ENCODE measurements at places on chromosomes 5 and 9. TPM values are rescaled to one million over a fixed set of nuclear protein-coding genes. Genes with fewer than 3 reads are reported as not detected.

DNA sequence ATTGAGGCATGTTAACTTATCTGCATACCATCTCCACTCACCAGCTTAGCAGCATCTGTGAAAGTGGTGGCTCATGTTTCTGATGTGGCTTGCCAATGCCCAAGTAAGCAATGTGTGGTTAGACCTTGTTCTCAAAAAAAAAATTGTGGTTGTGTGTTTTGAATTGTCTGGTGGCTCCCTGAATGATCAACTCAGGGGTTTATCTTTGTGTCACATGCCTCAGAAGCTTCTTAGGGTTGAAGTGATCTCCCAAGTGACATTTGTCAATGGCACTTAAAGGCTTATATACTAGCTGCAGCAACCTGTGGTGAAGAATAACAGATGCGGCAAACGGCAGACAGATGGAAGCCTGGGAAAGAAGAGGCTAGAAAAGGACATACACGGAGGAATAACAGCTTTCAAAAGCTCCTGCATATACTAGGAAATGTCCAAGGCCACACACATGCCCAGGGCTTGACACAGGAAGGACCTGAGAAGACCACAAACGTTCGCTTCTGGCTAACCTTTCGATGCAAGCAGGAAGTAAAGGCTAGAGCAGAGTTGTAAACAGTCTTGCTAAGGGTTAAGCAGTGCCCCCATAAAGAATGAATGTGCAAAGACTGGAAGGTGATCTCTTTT is 42.2 kb upstream of the FSD1L start:
- DNase-seq: no peak

ZNF354C gene
- total RNA-seq: 8.8 TPM

GRCh38 chr9:93520523-93520922 is 55.9 kb upstream of the PHF2 start:
- DNase-seq: no peak

- DNase-seq: no peak
Observed at GRCh38 chr5:172906436-172906835, 52.8 kb upstream of the RPL26L1 start.

- DNase-seq: no peak
Observed at GRCh38 chr5:42992088-42992879, 47.8 kb downstream of the ANXA2R start.

DNA sequence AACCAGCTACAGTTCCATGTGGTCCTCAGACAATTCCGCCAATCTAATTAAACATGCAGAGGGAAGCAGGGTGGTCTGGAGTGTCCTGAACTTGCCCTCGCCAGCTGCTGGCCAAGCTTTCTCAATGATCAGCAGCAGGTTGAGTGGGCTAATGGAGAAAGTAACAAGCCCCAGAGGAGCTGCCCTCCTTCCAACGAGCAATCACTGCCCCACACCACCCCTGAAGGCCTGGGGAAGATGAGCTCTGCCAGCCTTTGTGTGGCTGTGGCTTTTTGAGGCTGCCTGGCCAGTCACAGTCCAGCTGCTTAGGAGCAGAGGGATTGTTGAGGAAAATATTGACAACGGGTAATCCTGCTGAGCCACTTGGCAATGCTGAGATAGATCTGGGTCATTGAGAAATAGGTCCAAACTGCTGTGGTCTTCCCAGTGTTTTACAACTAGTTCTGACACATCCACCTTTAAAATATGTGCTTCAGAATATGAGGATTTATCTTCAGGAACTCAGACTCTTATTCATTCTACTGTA is 107.3 kb downstream of the CD180 start:
- no peak for DNase-seq

SH3RF2 gene
- 16.4 TPM for total RNA-seq

DNA sequence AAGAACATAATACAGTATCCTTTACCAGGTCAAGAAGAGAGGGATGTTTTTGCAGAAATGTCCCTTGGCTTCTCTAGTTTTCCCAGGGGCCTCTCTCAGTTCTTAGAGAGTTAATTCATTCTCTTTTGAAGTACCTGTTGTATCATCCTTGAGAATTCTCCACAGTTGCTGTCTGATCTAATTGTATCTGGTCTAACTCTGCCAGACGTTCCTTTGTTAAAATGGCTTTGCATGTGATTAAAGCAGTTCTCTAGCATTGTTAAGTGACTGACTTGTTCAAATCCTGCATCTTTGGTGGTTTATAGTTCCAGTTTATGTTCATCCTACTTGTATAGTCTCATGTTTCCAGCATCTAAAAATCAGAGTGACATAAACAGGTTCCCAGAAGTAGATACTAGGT is 65.0 kb downstream of the KIAA1958 start:
- DNase-seq: no peak

GRCh38 chr5:178423901-178424809 is 166.0 kb downstream of the COL23A1 start:
- DNase-seq: no peak

DNA sequence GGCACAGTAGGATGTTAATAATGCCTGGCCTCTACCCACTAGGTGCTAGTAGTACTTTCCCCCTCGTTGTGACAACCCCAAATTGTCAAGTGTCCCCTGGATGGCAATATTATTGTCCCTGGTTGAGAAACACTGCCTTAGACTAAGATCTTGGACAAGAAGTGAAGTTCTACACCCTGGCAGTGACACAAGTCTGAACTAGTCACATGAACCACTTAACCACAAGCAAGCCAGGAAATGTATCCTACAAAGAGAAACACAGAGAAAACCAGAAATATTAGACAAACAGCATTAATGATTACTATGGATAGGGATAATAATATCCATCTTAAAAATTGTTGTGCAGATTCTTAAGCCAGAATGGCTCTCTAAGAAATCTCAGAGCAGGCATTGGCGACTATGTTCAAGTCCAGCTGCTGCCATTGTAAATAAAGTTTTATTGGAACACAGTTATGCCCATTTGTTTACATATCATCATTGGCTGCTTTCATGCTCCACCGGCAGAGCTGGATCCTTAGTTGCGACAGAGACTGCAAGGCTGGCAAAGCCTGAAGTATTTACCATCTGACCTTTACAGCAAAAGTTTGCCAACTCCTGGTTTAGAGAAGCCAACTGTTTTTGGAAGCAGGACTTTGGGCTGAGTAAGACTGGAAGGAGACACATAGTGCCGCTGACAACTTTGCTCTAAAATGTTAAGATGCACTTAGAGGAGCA is 80.8 kb downstream of the NTRK2 start:
- DNase-seq: no peak

GRCh38 chr9:4553951-4554381 is 63.7 kb downstream of the SLC1A1 start:
- no peak for DNase-seq

GRCh38 chr9:1429297-1429696 is 379.1 kb downstream of the DMRT2 start:
- no peak for DNase-seq

GRCh38 chr9:8284884-8285283 is 485.3 kb upstream of the DMAC1 start:
- no peak for DNase-seq

GRCh38 chr9:79667817-79668436 is 96.2 kb downstream of the TLE4 start:
- DNase-seq: no peak

- no peak for DNase-seq
Observed at GRCh38 chr9:122180633-122181032, 20.9 kb downstream of the MORN5 start.

- no peak for DNase-seq
Observed at GRCh38 chr9:24333629-24334028, 212.1 kb downstream of the IZUMO3 start.

- no peak for DNase-seq
Observed at GRCh38 chr5:132260051-132260450, 2.6 kb downstream of the PDLIM4 start.

DNA sequence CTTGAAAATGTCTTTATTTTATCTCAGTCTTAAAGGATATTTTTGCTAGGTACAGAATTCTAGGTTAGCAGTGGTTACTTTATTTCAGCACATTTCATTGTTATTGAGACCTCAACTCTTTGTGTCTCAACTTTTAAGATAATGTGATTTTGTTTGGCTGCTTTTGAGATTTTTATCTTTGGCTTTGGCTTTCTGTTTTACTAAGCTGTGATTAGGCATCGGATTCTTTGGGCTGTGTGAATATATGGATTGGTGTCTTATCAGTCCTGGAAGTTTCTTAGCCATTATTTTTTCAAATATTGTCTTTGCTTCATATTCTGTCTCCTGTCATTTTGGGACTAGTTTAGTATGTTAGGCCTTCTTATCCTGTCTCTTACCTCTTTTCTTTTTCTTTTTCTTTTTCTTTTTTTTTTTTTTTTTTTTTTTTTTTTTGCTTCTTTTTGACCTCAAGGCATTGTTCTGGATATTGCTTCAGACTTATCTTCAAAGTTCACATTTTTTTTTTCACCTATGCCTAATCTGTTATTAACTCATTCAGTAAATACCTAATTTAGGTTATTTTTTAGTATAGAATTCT is 20.1 kb upstream of the APC start:
- DNase-seq: no peak

DNA sequence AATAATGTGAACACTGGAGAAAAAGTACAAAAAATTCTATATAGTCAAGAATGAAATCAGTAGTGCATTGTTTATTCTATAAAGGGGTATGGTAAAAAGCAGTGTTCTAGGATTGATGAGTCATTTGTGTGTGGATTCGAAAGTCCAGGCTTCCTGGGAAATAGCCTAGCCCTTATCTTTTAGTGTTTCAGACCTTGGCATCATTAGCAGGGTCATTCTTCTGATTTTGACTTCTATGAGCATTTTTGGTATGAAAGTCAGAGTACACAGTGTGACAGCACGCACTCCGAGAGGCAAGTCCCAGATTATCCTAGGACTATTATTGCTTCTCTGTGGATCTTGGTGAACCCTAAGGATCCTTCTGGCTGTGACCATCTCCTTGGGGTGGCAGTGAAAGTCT is 16.9 kb downstream of the PCSK5 start:
- no peak for DNase-seq

SLC27A4 gene
- total RNA-seq: 20.9 TPM

DNA sequence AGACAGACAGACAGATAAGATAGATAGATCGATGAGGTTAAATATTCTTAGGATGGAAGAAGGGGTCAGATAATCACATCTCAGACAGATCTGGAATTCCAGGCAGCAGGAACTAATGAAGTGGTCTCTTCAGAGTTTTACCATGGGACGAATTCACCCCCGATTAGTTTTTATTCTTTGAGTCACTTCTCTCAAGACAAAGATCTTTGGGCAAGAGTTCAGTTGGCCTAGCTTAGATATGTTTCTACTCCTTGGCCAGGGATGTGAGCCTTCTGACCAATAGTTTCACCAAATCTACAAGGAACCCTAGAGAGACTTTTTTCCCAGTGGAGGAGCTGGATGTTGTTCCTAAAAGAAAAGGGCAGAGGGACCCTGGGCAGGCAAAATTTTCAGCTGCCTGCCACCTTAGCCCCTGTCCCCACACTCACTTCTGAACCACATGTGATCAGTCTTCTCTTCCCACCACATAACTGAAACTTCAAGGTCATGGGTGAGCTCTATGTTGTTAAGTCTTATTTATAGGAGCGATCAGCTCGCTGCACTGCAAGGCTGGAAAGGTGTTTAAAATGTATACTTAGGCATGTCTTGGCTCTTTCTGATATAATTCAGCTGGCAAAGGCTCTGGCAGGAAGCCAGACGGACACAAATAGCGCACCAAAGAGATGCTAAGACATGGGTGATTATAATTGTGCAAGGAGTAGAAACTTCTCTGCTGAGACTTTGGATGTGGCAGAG is 132.9 kb downstream of the PALM2AKAP2 start:
- DNase-seq: no peak

PLAC8L1 gene
- total RNA-seq: not detected

- no peak for DNase-seq
Observed at GRCh38 chr5:158549311-158549710, 550.4 kb downstream of the EBF1 start.

DNA sequence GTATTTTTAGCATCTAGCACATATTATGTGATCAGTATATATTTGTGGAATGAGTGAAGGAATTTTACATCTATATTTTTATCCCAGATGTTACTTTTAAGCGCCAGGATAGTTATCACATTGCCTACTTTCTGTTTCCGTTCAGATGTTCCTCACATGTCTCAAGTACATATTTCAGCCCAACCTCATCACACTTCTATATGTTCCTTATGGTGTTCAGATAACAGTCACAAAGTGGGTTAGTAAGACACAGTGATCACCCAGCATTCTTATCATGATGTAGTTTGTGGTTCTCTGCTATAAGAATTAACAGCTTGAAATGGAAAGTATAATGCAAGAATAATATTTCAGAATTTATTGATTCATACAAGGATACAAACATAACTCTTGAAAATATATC is 170.0 kb upstream of the RASA1 start:
- no peak for DNase-seq

ZDHHC11B gene
- 1.8 TPM for total RNA-seq

DNA sequence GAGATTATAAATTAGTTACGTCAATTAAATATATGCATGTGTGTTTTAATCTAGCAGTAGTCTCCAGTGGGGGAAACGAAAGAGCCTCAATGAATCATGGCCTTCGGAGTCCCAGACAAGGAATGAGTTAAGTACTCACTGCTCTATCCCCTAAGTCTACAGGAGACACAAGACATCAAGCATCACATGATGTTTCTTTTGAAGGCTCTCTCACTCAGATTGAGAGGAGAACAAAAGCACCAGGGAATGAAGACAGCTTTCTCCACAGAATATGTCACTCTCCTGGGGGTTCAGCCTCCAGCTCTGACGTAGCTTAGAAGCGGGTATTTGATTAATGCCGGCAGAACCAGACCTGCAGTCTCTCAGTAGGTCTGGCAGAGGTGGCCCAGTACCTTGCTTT is 381.4 kb downstream of the ACTL7B start:
- DNase-seq: no peak

DNA sequence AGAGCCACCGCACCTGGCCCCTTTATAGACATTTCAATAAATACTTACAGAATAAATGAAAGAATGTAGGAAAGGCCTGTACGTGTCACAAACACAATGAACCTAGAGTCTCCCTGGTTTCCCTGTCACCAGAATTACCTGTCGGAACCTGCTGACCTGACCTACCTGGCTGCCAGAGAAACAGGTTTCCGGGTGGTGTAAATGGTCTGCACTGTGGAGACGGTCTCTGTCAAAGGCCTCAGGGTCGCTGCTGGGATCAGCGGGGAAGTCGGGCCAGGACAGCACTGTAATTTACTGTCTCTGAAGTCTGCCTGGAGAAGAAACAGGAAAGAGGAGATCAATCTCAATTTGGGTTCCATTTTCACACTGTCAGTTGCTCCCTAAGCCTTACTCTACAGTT is 9.3 kb upstream of the FRRS1L start:
- no peak for DNase-seq

ZNF300 gene
- total RNA-seq: 8.0 TPM
